CD4-positive, alpha-beta T cell treated with Interferon gamma for 1 hour (primary cell): ENCODE measurements at places on chromosomes 4 and X.

GRCh38 chr4:122658818-122659295 lies 38.0 kb upstream of the IL21 start:
- DNase-seq: no peak

DNA sequence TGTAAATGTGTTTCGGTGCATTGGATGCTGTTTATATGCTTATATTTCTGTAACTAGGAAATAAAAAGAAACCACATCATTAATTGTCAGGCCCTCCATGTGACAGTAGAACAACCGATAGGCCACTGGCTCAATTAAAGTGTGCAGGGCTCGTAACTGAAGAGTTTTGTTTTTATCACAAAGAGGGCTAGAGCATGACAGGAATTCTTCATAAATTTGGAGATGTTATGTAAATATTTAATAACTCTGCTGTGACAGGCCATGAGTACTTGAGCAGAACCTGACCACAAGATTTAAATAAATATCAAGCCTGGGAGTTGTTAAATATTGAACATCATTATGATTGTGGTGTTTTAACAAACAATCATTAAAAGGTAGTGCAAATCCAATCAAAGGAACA lies 55.9 kb downstream of the MID1 start:
- no peak for DNase-seq

GRCh38 chrX:11334165-11334564 lies 41.0 kb downstream of the AMELX start:
- DNase-seq: no peak

GRCh38 chrX:2461711-2462016 lies 39.1 kb downstream of the DHRSX start:
- no peak for DNase-seq

DNA sequence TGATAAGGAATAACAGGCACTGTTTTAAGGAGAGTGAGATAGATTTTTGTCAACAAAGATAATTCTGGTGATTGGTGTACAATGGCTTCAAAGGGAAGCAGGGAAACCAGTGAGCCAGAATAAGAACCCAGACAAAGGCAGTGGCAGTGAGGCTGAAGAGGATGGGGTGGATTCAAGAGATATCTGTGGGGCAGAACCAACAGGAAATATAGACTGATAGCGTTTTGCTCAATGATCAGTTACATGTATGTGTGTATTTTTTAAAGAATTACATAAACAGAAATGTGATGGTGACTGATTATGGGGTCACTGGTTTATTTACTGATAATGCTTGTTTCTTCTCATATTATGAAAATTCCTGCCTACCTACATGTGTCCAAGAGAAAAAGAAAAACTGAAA lies 66.4 kb downstream of the AMMECR1 start:
- DNase-seq: no peak

DNA sequence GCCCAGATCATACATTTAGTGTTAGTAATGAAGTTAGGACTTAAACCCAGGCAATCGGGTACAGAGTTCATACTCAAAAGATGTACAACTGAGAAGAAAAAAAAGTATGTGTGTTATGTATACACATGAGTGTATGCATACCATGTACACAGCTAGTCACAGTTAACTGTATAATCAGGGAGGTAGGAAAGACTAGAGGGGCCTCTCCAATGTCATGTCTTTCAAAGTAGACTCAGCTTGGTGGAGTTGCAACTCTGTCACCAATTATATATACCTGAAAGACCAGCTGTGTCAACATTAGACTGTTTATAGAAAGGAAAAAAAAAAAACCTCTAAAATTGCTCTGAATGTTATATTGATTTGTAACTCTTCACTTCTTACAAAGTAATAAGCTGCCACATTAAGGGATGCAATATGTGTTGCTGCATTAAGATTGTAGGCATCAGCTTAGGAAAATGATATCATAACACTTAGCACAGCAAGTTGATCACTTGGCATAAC lies 167.5 kb downstream of the DCTD start:
- no peak for DNase-seq

GRCh38 chr4:145886871-145887240 lies 51.8 kb downstream of the ZNF827 start:
- DNase-seq: no peak
